ENCODE measurements at places on chromosomes 5 and 9.
A peak's percentile ranks its signal among the peaks of the same experiment; 100 is the strongest.

DNA sequence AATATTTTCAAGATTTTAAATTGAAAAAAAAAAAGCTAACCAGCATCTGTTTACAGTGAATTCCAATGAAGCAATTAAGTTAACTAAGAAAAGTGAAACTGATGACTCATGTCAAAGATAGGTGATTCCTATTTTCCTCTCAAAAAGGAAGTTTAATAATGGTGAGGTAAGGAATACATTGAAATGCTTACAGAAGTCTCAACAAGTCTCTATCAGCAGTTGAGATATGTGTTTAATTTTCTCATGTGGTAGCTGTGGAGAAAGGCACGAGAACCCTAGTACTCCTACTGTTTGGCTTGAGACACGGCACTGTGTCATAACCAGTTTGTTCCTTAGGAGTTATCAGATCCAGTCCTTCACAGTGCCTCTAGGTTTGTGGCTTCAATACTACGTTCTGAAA is 114.5 kb downstream of the SLC25A46 start:
- no peak for DNase-seq

- no peak for DNase-seq
These were observed 563.9 kb downstream of the ANXA1 start for GRCh38 chr9:73715591-73715990.

GRCh38 chr5:141519605-141520565 is 31.0 kb downstream of the PCDHGC5 start:
- DNase-seq = no peak

DNA sequence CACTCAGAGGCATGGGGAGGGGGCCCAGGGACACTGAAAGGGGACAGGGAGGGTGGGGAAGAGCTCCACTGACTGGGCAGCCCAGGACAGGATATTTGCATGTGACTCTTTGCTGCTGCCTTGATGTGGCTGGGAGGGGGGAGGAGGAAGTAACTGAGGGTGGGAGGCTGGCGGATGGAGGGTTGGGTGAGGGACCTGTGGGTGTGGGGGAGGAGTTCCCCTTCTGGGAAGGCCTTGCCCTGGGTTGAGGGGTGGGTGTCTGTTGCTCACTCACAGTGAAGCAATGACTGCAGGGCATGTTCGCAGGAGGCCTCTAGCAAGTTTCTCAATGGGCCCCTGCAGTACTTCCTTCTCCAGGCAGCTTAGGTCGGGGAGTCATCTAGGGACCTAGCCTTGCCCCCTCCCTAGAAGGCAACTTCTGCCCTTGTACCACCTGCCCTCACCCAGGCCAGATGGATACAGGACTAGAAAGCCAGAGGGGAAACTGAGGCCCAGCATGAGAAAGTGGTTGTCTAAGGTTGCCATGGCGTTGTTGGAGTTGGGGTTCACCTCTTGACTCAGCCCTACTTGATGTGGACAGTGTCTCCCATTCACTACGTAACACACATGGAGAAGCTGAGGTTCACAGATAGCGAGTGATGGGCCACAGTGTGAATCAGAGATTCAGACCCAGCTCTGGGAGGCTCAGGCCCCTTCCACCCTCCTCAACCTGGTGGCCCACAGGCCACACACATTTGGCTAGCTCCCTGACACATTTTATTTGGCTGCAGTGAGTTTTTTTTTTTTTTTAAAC is 3.0 kb downstream of the GRK6 start:
- peak; percentile 72 for DNase-seq

- DNase-seq = no peak
These were observed 11.7 kb downstream of the KCNV2 start for GRCh38 chr9:2729003-2729402.

GRCh38 chr5:68274847-68275651 is 59.5 kb downstream of the PIK3R1 start:
- DNase-seq = no peak

DNA sequence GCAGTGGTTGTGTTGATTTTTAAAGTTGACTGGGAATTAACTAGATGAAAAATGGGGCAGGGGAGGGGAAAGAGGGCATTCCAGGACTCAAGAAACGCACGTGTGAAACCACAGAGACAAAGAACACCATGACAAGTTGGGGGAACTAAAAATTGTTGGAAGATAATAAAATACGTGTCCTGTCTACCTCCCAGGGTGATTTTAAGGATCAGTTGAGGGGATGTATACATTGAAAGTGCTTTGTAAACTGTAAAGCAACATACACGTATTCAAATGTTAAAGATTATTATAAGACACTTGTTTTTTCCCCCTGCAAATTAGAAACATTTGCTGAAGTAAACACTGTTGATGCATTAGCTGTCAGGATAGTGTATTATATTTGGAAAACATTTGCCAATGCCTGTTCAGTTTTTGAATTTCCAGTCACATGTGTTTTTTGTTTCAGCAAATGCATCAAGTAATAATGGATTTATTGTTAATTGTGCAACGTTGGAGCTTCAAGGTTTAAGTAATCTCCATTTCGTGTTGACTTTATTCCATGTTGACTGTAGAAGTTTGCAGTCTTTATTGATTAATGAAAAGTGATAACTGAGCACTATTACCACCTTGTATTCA is 412.7 kb downstream of the ACTL7B start:
- no peak for DNase-seq

DNA sequence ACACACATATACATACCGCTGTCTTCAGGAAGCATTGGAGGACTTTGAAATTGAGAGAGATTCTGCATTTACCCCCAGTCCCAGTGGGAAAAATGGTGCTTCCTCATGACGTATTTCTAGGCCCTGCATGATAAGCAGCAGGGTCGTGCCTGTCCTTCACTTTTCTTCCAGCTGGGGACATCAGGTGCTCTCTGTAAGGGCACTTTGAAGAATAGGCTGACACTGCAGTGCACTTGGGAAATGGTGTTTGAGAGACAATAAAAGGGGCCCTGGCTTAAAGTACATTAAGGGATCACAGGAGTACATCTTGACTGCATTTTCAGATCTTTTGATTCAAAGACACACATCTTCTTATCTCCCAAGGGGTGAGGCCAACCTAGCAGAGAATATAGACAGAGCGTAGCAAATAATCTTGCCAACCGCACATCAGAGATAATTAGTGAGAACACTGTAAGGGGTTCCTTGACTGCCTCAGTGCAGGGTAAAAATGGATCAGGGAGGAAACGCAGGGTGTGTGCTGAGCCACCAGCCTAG is 437.9 kb downstream of the CSNK1G3 start:
- no peak for DNase-seq

DNA sequence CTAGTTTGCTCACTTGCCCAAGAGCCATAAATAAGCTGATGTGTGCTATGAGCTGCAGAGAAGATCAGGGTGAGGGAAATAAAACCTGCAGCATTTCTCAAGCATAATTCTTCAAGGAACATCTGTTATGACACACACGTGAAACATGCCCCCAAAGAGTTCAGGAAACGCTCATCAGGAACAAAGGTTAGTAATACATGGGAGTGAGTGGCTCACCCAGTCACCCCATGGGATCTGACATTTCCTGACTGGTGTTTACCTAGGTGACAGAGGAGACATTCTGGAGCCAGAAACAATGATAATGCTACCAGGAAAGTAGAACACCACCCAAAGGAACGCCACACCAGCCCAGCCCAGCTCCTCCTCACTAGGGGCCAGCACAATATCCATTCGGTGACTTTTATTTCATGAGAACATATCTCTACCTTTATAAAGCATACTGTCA is 66.0 kb downstream of the FRMD3 start:
- no peak for DNase-seq

GRCh38 chr9:69386651-69387050 is 61.6 kb downstream of the ENTREP1 start:
- DNase-seq = no peak

GRCh38 chr5:10446490-10446889 is 4.8 kb downstream of the ROPN1L start:
- DNase-seq = no peak

DNA sequence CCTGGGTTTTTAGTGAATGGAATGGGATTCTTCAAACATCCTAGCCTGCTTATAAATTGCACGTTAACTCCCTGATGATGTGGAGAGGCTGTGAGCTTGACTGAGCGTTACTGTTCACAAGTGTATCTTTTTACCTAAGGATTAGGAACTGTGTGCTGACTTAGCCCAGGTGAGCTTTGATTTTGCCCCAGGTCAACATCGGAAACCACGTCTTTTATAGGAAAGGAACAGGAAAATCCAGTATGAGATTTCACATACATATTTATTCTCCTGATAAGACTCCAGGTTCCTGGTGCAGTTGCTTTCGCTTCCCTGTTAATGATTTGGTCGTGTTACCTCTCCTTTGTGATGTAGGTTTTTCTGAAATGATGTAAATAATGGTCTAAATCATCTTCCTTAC is 103.2 kb upstream of the BASP1 start:
- DNase-seq = no peak

DNA sequence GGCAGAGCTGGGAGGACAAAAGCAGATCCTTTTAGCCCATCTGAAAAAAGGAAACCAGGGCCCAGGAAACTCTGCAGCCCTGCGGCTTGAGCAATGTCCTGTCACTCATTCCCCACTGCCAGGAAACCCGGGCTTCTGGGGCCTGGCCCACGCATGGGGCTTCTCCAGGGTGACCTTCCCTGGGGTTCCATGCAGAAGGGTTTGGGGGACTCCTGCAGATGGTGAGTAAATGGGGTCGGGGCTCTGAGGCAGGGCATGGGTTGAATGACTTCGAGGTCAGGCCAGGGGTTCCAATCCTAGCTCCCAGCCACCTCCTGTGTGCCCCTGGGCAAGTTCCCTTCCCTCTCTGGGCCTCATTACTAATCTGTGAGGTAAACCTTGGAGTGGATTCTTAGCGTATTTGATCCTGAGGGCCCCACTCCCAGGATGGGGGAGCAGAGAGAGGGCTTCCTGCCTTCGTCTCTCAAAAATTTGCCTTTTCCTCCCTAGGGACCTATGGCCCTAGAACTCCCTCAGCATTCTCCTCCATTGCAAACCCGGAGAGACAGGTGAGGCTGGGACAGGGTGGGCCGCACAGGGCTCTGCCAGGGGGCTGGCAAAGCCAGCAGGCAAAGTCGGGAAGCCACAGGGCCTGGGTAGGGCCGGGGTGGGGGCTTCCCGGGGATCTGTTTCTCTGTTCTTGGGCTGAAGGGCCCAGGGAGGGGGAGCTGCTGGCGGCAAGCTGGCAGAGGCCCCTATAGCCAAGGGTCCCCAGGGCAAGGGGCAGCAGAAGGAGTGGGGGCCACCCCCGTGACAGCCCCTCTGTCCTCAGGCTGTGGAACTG is 25.8 kb downstream of the ADGRD2 start:
- DNase-seq = no peak

DNA sequence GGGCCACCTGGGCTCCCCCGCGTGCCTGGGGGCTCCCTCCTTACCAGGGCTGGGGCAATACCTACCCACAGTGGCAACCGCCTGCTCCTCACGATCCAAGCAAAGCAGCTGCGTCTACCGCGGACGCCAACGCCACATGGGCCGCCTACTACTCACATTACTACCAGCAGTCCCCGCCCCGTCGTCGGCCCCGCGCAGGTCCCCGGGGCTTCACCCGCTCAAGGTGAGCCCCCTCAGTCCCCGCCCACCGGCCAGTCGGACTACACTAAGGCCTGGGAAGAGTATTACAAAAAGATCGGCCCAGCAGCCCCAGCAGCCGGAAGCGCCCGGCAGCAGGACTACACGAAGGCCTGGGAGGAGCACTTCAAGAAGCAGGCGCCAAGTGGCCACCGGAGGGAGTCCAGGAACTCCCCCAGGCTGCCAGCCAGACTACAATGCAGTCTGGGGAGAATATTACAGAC is 106.0 kb upstream of the MTAP start:
- DNase-seq = no peak

DNA sequence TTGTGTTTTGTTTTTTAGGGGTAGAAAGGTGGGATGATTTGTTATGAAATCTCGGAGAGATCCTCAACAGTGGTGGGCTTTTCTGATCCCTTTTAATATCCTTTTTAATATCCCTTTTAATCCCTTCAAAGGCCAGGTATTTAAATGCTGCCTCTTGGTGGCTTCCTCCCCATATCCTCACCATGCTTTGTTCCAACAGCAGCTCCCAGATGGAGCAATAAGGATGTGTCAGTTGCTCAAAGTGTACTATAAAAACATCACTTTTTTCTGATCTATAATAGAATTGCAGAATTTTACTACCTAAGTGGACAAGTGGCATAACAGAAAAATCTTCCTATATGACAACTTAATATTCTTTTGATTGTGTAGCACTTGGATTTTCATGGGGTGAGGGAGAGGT is 160.1 kb downstream of the GNAQ start:
- DNase-seq = no peak

DNA sequence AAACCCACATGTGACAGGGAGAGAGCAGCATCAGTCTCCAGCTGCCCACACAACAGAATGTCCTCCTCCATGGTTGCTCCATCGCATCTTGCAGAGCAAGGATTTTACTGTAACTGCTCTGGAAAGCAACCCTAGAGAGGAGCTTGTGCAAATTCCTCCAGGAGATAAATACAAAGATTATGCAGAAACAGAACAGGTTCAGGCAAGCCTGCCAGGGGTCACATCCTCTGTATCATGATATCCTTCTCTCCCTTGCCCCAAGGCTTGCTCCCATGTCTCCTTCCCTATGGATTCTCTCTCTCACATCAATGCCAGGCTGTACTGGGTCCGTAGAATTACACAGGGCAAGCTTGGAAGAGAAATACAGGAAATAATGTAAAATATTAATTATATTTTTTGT is 226.0 kb downstream of the MPDZ start:
- no peak for DNase-seq

- DNase-seq = no peak
These were observed 672 bp upstream of the KCNT1 start for GRCh38 chr9:135701067-135701958.

GRCh38 chr5:34483442-34484033 is 172.6 kb upstream of the RAI14 start:
- no peak for DNase-seq

- no peak for DNase-seq
These were observed 286.4 kb downstream of the RASEF start for GRCh38 chr9:82776508-82776907.

- DNase-seq = no peak
These were observed 66.8 kb downstream of the IPPK start for GRCh38 chr9:92603100-92603499.

- no peak for DNase-seq
These were observed 143.9 kb upstream of the LHFPL2 start for GRCh38 chr5:78792345-78793055.

DNA sequence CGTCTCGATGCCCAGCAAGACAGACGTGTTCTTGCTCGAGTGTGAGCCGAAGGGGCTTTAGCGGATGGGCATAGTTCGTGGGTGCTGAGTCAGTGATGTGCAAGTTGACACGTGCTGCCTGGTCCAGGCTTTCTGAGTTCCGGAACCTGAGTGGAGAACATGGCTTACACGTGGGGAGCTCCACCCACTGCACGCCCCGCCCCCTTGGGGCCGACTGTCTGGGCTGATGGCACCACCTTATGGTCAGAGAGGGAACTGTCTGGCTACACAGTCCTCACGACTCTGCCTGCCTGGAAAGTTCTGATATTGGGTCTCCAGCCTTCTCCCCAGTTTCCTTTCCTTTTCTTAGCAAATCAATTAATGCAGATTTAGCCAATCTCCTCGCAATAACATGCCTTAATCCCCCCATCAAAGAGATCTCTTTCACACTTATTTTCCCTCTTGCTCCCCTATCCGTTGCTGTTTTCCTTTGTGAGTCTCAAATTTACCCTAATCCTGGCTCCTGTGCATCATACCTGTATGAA is 3.8 kb upstream of the STC2 start:
- peak; percentile 36 for DNase-seq

- DNase-seq = no peak
These were observed 641.3 kb upstream of the KLF4 start for GRCh38 chr9:108130905-108131304.

- DNase-seq = no peak
These were observed 16.9 kb upstream of the TMEM250 start for GRCh38 chr9:136135326-136136126.

Measured in T follicular helper cell (primary cell).